ENCODE measurements at places on chromosomes 5 and 9.

DNA sequence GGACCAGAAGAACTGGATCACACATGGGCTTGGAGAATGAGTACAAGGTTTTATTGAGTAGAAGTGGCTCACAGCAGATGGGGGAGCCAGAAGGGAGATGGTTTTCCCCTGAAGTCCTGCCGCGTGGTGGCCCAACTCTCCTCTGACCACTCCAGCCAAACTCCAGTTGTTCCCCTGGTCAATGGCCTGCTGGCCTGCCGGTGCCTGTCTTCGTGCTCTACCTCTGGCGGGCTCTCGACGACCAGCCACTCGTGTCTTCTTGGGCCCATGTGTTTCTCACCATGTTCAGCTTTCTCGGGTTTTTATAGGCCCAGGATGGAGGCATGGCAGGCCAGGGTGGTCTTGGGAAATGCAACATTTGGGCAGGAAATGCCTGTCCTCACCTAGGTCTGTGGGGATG is 519.6 kb downstream of the CYLC2 start:
- no peak for DNase-seq

GRCh38 chr9:133257465-133257956 is 17.5 kb downstream of the ABO start:
- DNase-seq: no peak

- DNase-seq: no peak
These were observed 28.1 kb downstream of the TSTD2 start for GRCh38 chr9:97604901-97605645.

- DNase-seq: no peak
These were observed 1360.6 kb upstream of the ACO1 start for GRCh38 chr9:31023847-31024246.

DNA sequence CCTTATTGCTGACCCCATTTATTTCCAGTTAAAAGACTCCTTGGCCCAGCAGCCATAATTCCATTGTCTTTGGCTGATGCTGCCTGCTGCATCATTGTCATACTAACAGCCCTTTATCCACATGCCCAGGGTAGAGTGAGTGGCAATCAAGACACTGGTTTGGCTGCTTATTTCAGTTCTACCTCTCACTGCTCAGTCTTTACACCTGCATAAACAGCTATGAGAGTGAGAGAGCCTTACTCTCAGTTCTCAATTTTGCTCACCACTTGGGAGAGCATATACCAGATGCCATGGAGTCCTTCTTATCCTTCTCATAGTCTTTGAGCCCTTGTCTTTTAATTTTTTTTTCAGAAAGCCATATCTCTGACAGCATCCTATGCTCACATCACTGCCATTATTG is 596.9 kb upstream of the CYLC2 start:
- DNase-seq: no peak

DNA sequence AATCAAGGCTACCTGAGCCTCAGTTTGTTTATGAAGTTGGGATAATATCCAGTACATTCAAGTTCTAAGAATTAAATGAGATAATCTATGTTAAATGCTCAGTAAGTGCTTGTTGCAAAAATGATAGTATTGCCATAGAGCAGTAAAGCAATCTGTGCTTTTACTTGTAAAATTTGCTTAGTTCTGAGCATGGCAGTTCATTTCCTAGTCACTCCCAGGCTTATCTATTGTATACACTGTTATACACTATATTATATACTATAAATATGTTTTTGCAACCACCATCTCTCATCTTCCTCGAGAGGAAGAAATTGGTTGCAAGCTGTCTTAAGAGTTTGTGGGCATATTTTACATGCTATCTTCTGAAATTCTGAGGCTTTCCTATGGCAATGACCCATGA is 63.4 kb downstream of the MTREX start:
- no peak for DNase-seq

DNA sequence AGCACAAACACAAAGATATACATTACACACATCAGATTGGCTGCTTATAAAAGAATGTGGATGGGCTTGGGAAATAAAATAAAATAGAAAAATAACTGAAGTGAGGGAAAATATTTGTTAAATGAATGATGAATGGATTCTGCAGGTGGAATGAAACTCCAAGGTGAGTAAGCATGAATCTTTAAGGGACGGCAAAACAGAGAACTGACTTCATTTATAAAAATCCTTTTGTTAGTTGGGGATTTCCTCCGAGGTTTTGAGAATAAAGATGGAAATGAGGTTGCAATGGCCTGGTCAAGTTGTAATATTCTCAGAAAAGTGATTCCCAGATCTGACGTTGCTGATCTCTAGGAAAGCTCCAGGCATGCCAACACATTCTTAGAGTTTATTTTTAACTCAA is 20.9 kb upstream of the SEMA6A start:
- no peak for DNase-seq

GRCh38 chr5:132658381-132659302 is 669 bp downstream of the IL13 start:
- no peak for DNase-seq

- no peak for DNase-seq
These were observed 2.7 kb upstream of the CLPTM1L start for GRCh38 chr5:1347571-1347970.

DNA sequence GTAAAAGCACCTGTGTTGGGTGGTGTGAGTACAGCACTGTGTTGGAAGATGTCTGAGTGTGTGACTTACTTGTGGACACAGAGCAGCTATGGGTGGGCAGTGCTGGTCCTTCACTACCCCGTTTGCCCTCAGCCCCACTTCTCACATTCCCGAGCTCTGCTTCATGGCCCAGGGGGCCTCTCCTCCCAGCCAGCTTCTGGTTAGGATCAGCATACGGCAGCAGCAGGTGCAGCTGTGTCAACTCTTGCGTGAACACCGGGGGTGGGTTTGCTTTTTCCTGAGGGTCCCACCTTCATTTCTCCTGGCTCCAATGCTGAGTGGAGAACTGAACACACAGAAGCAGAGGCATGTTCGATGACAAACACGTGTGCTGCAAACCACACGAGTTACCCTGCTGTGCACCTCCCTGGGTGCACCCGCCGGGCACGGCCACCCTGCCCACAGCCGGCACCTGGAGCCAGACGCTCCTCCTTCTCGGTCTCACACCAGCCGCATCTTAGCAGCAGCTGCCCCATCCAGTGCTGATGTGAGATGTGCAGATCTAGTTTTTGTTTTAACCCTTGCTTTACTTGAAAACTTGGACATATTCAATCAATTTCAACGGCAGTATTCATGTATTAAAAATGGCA is 14.9 kb upstream of the SLC6A3 start:
- DNase-seq: no peak

DNA sequence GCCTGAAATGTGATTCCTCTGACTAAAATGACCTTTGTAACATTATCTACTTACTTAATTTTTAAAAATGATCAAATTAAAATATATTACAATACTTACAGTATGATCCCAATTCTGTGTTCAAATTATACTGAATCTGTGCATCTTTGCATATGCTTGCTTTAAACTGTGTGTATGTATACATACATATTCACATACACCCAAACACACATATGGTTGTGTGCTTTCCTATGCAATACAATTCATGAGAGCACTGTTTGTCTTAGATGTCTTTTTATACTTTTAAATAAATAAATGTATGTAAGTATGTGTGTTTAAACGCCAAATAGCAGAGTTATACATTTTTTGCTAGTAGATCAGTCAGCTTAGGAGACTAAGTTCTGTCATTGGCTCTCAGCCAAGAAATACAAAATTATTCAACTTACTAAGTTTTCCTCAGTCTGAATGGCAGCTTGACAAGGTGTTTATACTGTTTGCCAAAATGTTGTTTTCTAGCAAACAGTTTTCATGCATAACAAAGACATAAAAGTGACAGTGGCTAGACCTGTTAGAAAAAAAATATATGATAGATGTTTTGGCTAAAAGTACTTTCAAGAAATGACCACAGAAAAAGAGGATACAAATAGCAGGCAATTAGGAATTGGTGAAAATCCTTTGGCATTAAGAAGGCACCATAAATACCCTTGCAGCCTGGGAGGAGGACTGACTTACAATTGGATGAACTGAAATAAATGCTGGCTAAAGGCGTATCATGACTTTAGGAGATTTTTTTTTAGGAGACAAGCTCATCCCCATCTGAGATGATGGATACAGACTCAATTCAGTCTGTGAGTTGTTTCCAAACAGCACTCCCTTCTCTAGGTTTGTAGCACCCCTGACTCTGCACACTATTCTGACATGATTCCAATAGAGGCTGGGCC is 7.9 kb downstream of the TICAM2 start:
- no peak for DNase-seq

DNA sequence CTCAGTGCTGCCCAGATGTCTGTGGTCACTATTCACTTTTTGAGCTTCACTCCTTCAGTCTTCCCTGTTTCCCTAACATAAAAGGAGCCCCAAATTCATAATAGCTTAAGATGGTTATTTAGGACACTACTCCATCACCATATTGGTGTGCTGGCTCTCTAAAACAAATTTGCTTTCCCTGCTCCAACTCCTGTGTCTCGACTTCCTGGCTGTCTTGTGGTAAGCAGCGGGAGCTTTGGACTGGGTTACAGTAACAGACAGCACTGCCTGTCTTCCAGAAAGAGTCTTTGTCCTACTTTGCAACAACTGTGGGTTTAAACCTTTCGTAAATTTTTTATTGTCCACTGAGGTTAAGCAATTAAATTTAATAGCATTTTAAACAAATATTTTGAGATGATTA is 389.4 kb downstream of the CDH9 start:
- no peak for DNase-seq

DNA sequence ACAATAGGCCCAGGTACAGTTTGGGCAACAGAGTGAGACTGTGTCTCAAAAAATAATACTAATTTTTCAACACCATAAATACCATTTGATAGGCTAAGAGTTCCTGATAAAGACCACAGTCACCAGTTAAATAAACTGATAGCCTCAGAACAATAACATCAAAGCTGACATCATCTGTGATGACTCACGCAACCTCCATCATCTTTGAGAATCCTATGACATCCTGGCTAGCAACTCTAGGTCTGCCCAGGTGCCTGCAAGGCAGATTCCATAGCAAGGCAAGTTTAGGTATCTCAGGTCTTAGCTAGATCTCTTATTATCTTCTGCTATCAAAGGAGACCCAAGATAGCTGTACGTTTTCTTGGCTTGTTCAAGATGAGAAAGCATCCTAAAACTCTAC is 30.5 kb upstream of the UBAP2 start:
- DNase-seq: no peak
